ENCODE measurements at places on chromosomes 6 and 20. TPM values are rescaled to one million over a fixed set of nuclear protein-coding genes. Genes with fewer than 3 reads are reported as not detected.

GRCh38 chr20:42790111-42790510, 399.6 kb downstream of the PTPRT start:
- DNase-seq, result no peak

DNA sequence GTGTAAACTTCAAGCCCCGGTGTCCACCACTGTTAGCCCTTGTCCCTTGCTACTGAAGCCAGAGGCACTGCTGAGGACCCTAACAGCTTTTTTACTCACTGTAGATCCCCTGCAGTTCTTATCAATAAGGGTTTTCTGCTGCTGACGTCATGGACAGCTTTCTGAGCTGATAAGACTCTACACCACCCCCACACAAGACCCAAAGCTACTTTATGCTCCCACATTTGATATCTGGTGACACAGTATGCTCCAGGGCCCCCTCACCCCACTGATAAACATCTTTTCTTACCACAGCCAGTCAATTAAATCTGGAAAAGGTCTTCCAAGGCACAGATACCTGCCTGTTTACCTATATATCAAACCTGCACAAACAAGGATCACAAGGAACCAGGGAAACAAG, 65.3 kb downstream of the NUS1 start:
- DNase-seq, result no peak

DNA sequence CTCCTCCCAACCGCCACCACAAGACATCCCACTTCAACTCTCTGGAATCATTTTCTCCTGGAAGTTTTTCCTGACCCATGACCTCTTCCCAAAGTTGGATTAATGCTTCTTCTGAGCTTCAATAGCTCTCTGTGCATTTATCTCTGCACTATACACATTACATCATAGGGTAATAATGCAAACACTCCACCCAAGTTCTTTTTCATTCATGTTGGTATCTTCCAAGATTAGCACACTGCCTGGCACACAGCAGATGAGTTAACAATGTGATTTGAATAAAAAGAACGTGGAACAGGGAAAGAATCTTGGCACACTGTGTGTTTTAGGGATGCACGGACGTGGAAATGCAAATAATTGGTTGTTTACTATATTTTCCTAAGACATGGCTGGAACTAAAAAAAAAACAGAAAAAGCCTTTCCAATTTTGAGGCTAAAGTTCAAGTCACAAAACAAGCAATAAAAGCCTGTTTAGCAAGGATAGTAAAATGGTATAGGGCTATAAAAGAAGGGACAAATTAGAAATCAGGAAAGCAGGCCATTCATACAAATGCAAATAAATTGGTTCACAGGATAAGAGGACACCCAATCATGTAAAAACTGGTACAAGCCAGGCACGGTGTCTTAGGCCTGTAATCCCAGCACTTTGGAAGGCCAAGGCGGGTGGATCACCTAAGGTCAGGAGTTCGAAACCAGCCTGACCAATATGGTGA, 1.6 kb upstream of the FAM135A start:
- DNase-seq, result no peak

DNA sequence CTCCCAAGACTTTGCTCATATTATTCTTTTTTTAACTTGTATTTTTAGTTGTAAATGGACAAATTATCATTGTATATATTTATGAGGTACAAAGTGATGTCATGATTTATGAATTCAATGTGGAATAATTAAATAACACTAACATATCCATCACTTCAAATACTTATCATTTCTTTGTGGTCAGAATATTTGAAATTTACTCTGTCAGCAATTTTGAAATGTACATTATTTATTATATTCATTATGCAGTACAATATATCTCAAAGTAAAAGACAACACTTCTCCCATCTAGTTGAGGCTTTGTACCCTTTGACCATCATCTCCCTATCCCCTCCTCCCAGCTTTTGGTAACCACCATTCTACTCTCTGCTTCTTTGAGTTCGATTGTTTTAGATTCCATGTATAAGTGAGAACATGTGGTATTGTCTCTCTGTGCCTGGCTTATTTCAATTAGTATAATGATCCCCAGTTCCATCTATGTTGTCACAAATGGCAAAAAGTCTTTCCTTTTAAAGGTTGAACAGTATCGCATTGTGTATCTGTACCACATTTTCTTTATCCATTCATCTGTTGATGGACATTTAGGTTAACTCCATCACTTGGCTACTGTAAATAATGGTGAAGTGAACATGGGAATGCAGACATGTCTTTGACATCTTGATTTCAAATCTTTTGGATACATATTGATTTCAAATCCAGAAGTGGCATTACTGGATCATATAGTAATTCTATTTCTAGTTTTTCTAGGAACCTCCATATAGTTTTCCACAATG, 197.2 kb downstream of the KIF6 start:
- no peak for DNase-seq

DNA sequence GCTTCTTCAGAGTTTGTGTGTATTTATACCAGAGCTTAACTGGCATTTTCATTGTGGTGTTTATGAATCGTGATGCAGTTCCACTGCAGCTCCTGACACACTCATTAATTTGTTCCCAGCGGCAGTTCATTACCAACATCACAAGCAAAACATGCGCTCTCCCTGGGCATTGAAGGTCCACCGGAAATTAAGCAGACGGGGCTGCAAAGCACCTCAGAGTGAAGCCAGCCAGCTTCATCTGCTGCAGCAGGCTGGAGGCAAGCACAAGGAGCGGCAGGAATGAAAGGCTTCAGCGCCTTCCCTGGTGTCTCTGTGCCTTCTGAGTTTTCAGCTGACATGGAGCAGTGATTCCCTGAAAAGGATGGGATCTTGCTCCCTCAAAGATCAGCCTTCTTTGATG, 246.0 kb upstream of the SPTLC3 start:
- DNase-seq, result no peak

DNA sequence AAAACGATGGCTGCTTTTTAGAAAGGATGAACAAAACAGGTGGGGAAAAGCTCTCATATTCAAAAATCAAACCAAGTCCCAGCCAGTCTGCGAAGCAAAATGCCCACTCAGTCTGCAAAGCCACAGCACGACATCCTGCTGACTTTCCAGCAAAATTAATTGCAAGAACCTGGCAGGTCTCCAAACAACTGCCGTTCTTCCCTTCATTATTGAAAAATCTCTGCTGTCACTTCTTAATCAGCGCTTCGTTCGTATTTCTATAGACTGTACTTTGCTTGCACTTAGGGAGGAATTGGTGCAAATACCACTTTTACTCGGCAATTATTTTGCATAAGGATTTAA, 222.4 kb downstream of the CBLN4 start:
- no peak for DNase-seq

- DNase-seq, result no peak
These were observed 17.9 kb downstream of the SLA2 start for GRCh38 chr20:36628076-36628475.

Gene CD24
- 1,059 TPM for total RNA-seq

Gene MICB
- 55.4 TPM for total RNA-seq

Gene FAM162B
- total RNA-seq, result 1.5 TPM

Gene KCNK16
- total RNA-seq, result not detected

Gene LINC00237
- 3.7 TPM for total RNA-seq

Gene ARMH2
- not detected for total RNA-seq

Gene CGA
- total RNA-seq, result not detected

All from H7 (cell line).